Transverse colon (tissue), 4 donors: ENCODE measurements at places on chromosomes 5 and 9. TPM values are rescaled to one million over a fixed set of nuclear protein-coding genes. Genes with fewer than 3 reads are reported as not detected.

GRCh38 chr5:129903466-129904101 is 681 bp upstream of the CHSY3 start:
- no peak for DNase-seq

- no peak for DNase-seq
Observed at GRCh38 chr5:118679264-118679940, 308.9 kb downstream of the DTWD2 start.

- DNase-seq: no peak
Observed at GRCh38 chr9:129108083-129108804, 2.3 kb downstream of the CRAT start.

NKD2 gene
- not detected for total RNA-seq
